GM23248 (cell line): ENCODE measurements at places on chromosomes 7 and 10.

- DNase-seq = peak; percentile 85
These were observed 21.8 kb downstream of the AKR1E2 start for GRCh38 chr10:4847561-4848355.

DNA sequence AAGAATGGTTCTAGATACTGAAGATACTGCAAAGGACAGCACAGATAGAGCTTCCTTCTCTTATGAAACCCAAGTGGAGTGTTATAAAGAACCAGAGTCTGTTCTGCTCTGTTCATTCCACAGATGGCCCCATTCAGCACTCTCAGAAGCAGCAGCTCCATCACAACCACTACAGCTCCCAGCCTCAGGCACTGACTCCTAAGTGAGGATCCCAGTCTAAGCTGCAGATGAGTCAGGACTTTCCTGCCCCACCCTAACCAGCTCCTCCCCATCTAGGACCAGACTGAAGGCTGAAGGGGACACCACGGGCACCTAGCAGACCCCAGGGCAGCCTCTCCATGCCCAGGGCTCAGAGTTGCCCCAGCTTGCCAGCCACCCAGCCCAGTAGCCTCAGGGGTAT, 379.8 kb downstream of the GRID1 start:
- DNase-seq = no peak

- peak; percentile 12 for DNase-seq
These were observed 115.2 kb downstream of the EBF3 start for GRCh38 chr10:129848696-129849451.

DNA sequence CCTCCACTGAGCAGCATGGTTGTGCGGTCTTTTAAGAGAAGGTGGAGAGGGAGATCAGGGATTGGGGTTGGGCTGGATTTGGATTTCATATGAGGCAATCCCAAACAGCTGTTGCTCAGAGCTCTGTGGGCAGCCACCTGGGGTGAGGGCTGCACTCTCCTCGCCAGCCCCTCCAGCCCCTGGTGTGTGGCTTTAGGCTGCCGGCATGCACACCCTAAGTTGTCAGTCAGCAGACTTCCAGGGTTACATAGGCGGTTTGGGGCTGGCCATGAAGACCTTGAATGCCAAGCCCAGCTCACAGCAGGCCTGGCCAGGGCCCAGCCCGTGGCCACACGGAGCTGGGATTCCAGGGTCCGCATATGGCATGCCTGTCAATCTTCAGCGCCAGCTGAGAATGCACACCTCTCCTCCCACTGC, 54.8 kb downstream of the ZMIZ1 start:
- no peak for DNase-seq

- DNase-seq = peak; percentile 26
These were observed 151.4 kb downstream of the RPS24 start for GRCh38 chr10:78184851-78185692.

GRCh38 chr10:59562126-59562525, 147.5 kb downstream of the SLC16A9 start:
- DNase-seq = no peak

DNA sequence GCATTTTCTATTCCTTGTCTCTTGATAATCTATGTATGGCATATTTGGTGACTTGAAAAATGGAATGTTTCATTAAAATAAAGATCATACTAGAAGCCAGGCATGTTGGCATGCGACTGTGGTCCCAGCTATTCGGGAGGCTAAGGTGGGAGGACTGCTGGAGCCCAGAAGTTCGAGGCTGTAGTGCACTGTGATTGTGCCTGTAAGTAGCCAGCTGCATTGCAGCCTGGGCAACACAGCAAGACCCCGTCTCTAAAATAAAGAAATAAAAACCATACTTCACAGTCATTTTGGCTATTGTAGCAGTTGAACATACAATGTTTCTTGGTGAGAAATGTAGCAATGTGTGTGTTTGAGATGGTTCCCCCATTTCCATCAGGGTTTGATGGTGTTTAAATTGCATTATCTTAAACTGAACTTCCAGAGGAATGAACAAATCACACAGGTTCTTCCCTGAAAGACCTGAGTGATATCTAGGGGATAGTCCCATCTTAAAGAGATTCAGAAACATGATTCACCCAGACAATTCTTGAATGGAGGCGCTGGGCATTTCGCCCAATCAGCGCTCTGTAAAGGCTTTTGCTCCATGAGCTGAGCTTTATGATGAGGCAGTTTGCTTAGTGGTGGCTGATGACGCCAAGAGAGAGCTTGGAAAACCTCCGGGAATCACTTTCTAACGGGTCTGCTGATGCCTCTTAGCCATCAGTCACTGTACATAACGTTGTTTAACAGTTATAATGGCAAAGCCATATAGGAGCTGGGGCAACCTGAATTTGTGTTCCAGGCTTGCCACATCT, 19.4 kb upstream of the BTBD16 start:
- no peak for DNase-seq

DNA sequence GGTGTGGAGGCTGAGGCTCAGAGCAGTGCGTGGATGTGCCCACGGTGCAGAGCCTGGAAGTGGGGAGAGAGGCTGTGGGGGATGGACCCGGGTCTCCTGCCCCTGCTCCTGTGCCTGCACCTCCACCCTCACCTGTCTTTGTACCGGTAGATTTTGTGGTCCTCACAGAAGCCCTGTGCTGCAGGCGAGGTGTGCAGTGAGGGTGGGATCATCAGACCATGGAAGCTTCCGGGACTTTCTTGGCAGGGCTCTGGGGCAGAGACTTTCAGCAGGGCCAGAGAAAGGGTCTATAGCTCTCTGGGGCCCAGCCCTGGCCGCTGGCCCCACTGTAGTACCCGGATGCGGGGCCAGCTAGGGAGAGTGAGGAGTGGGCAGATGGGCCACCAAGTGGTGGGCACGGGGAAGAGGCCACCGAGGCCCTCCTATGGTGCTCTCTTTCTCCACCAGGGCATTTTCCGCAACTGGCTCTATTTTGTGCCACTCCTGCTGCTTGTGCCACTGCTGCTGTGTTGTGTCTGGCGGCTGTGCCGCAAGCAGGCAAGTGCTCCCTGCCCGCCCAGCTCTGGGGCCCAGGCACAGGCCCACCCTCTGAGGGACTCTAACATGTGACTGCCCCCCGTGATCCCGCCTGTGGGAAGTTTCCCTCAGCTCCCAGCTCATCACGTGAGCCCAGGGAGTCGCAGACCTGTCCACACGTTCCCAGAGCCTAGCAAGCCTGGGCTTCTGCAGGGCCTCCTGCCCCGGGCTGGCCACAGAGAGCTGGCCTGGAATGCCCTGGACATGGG, 22.1 kb downstream of the ANTXRL start:
- no peak for DNase-seq

DNA sequence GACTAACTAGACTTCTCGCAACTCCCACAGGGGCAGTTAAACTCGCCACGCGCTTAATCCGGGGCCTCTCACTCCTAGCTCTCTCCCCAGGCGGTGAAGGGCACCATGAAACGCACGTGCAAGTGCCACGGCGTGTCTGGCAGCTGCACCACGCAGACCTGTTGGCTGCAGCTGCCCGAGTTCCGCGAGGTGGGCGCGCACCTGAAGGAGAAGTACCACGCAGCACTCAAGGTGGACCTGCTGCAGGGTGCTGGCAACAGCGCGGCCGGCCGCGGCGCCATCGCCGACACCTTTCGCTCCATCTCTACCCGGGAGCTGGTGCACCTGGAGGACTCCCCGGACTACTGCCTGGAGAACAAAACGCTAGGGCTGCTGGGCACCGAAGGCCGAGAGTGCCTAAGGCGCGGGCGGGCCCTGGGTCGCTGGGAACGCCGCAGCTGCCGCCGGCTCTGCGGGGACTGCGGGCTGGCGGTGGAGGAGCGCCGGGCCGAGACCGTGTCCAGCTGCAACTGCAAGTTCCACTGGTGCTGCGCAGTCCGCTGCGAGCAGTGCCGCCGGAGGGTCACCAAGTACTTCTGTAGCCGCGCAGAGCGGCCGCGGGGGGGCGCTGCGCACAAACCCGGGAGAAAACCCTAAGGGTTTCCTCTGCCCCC, 19.5 kb downstream of the WNT8B start:
- peak; percentile 80 for DNase-seq

DNA sequence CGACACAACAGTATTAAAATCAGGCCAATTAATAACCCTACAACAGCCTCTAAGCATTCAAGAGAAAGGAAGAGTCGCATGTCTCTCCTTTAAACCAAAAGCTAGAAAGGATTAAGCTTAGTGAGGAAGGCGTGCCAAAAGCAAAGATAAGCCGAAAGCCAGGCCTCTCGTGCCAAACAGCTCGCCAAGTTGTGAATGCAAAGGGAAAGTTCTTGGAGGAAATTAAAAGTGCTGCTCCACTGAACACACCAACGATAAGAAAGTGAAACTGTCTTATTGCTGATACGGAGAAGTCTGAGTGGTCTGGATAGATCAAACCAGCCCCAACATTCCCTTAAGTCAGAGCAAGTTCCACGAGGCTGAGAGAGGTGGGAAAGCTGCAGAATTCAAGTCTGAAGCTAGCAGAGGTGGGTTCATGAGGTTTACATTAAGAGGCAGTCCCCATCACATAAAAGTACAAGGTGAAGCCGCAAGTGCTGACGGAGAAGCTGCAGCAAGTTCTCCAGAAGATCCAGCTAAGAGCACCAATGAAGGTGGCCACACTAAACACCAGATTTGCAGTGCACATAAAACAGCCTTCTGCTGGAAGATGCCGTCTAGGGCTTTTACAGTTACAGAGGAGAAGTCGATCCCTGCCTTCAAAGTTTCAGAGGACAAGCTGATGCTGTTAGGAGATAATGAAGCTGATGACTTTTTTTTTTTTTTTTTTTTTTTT, 194.8 kb downstream of the MAD1L1 start:
- DNase-seq = peak; percentile 59

GRCh38 chr10:6267941-6268340, 65.2 kb downstream of the PFKFB3 start:
- no peak for DNase-seq

DNA sequence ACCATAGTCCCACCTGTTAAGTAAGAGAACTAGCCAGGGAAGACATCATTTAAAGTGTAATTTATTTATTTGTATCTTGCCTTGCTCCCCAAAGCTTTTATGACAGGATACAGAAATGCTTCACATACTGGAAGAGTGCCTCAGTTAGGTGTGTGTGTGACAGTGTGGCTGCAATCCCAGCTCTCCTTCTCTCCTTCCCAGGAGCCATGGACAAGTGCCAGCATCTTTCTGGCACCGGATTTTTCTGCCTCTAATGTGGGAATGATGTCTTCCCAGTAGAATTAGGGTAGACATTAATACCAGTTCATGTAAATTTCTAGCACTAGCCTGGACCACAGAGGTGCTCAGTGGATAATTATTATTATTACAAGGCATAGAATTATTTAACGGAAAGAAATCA, 30.3 kb upstream of the ATXN7L1 start:
- peak; percentile 16 for DNase-seq

DNA sequence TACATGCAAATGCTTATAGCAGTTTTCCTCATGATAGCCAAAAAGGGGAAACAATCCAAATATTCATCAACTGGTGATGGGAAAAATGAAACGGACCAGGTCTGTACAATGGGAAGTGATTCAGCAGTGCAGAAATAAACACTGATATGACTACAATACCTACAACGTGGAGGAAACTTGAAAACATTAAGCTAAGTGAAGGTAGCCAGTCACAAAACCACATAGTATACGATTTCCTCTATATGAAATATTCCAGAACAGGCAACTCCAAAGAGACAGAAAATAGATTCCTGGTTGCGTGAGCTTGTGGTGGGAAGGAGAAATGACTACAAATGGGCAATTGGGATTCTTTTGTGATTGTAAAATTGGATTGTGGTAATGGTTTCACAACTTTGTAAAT, 263.1 kb upstream of the PITRM1 start:
- no peak for DNase-seq

GRCh38 chr10:59090817-59091622, 85.4 kb upstream of the PHYHIPL start:
- DNase-seq = no peak

DNA sequence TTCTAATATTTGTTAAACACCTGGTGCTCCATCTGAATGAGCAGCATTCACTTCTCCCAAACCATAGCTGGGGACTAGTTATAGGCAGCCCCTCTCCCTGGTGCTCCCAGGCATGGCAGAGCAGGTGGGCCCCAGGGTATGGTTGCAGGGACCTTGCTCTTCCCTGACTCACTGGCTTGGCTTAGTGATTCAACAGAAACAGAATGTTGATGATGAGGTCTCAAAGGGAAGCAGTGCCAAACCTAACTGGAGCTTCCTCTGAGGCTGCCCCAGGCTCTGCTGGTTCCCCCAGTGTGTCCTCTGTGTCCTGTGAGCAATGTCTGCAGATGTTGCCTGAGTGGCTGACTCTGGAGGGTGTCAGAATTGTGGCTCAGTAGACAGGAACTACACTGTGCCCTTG, 3.7 kb downstream of the GPR26 start:
- DNase-seq = peak; percentile 89

- DNase-seq = no peak
These were observed 648.4 kb upstream of the LRRTM3 start for GRCh38 chr10:66277481-66277880.

- DNase-seq = no peak
These were observed 413.8 kb upstream of the FOXK1 start for GRCh38 chr7:4268040-4268965.

DNA sequence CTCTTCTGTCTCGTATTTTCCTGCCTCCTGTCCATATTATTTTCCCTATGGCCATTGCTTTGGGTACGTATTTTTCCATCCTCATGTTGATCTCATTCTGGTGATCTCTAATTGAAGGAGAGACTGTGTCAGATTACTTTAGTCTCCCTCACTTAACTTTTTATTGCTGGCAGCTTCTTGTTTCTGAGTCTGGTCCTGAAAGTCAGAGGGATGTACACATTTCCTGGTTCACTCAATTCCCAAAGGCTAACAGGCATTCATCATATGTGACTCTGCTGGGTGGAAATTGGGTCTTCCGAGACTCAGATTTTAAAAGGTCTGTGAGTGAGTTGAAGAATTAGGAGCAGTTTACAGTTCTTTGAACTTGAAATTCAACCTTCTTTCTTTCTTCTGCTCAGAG, 10.9 kb downstream of the UMAD1 start:
- no peak for DNase-seq

- no peak for DNase-seq
These were observed 123.9 kb upstream of the FAM171A1 start for GRCh38 chr10:15494850-15495506.

DNA sequence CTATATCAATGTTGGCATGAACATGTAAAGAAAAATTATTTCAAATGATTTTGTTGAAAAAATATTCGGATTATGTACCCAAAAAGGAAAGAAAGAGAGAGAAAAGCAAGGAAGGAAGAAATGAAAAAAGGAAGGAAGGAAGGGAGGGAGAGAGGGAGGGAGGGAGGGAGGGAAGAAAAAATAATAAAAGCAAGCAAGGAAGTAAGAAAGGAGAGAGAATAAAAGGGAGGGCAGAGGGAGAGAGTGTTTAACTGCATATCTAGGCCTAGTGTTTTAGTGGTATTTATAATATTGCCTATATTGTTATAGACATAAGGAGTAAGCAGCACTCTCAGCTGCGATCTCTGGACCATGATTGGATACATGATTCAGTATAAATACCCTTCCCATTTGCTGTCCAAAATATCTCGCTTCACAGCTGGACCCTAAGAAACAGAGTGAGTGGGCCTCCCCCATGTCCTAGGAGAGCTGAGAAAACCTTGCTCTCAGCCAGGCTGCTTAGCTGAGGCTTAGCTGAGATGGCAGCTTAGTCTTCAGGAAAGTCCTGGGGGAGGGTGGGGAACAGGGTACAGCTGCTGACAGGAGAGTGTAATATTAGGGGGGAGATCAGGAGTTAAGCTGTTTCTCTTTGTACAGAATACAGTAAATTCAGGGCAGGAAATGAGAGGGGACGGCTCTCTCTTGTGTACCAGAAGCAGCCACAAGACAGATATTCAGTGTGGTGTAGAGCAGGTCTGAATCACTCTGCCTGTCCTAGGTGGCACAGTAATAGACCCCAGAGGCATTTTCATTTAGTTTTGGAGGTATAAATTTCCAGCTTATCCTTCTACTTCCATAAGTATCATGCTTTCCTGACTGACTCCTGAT, 66.8 kb upstream of the TARP start:
- no peak for DNase-seq

GRCh38 chr10:124648738-124649137, 95.4 kb downstream of the FAM53B start:
- peak; percentile 42 for DNase-seq
